ENCODE measurements at places on chromosomes 4 and X. TPM values are rescaled to one million over a fixed set of nuclear protein-coding genes. Genes with fewer than 3 reads are reported as not detected.

UGT2B11 gene
- 0.10 TPM for total RNA-seq

KIAA1210 gene
- not detected for total RNA-seq

FAM47E gene
- not detected for total RNA-seq

HS6ST2 gene
- total RNA-seq: 0.05 TPM

CFP gene
- total RNA-seq: 0.55 TPM

LRPAP1 gene
- 134 TPM for total RNA-seq

UGT8 gene
- 0.09 TPM for total RNA-seq

RBM47 gene
- total RNA-seq: 19.5 TPM

GAGE2A gene
- total RNA-seq: not detected

UGT2B15 gene
- 0.06 TPM for total RNA-seq

KIT gene
- not detected for total RNA-seq

HTN3 gene
- total RNA-seq: not detected

YY2 gene
- total RNA-seq: 2.0 TPM
